ENCODE measurements at places on chromosomes 16 and 17.
A peak's percentile ranks its signal among the peaks of the same experiment; 100 is the strongest.

- no peak for DNase-seq
Measured at GRCh38 chr16:85759136-85759535, 8.2 kb upstream of the C16orf74 start.

DNA sequence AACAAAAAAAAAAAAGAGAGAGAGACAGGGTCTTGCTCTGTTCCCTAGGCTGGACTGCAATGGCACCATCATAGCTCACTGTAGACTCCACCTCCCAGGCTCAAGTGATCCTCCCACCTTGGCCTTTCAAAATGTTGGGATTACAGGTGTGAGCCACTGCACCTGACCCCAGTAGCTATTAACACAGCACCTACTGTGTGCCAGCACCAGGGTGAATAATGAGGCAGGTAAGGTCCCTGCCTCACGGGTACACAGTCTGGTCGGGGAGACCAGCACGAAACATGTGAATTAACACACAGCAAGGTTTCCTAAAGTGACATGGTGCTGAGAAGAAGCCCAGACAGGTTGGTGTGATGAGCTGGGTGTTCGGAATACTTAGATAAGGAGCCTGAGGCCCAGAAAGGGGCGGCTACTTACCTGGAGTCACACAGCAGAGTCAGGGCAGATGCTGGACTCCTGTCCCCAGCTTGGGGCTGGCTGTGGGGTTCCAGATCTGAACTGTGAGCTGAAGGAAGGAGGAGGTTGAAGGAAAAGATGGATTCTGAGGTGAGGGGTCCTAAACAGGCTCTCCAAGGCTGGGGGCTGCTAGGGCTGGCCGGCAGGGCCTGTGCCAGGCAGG, 10.5 kb upstream of the FBXL19 start:
- DNase-seq = no peak

- peak; percentile 78 for DNase-seq
Measured at GRCh38 chr16:89593841-89594240, 18.3 kb downstream of the CPNE7 start.

- no peak for DNase-seq
Measured at GRCh38 chr16:66223176-66223780, 143.2 kb upstream of the CDH5 start.

- DNase-seq = no peak
Measured at GRCh38 chr16:28191364-28191960, 20.3 kb downstream of the XPO6 start.

DNA sequence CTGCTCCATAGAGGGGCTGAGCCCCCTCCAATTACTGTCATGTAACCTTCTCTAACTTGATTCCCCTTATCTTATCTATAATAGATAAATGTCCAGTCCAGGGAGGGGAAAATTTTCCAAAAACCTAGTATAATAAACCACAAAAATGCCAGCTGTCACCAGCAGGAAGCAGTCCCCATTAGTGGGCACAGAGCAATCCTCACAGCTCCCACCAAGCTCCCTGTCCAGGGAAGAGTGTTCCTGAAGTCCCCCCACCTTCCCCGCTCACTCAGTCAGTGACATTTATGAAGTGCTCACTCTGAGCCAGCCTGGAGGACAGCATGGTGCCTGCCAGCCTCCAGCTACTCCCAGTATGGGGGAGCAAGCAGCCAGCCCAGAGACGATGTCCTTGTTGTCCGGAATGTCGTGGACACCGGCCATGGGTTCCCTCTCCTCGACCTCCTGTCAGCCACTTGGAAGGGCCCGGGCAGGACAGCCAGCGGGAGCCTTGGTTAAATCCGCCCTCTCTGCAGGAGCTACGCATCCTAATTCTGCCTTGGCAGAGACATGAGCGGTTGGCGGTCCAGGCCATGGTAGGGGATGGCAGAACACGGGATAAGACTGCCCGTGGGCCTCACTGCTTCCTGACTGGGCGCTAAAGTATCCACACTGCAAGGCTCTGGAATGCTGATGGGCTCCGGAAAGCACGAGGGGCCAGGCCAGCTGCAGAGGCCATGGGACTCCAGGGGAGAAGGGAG, 102.0 kb upstream of the CDH5 start:
- no peak for DNase-seq

DNA sequence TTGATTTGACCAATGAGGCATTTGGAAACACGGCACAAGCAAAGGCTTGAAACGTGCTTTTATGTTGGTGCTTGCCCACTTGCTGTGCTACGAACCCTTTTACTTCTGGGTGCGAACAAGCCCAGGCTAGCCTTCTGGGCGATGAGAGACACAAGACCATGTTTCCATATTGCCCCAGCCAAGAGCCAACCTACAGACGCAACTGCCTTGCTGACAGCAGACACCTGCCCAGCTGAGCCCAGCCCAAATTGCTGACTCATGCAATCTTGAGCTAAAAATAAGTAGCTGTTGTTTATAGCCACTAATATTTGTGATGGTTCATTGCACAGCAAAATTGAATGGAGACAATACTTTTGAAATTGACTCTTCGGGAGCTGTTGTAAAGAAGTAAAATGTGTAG, 464.5 kb downstream of the WWOX start:
- DNase-seq = no peak

DNA sequence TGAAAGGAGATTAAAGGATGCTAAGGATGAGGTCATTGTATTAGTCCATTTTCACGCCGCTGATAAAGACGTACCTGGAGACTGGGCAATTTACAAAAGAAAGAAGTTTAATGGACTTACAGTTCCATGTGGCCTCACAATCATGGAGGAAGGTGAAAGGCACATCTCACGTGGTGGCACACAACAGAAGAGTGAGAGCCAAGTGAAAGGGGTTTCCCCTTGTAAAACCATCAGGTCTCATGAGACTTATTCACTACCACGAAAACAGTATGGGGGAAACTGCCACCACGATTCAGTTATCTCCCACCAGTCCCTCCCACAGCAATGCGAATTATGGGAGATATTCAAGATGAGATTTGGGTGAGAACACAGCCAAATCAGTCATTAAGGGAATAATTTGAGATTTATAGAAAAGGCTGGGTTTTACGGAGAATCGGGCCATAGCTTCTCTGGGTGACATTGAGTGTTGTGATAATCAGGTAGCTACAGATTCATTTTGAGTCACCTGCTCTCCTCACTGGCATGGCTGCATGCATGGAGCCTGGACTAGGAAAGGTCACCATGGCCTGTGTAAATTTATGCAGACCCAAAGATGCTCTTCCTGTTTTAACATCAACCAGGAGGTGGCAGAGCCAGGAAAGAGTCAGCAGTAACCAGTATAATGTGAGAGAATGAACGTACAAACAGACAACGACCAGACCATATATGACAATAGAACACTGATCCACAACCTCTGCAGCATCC, 40.5 kb upstream of the DYNLRB2 start:
- DNase-seq = no peak

DNA sequence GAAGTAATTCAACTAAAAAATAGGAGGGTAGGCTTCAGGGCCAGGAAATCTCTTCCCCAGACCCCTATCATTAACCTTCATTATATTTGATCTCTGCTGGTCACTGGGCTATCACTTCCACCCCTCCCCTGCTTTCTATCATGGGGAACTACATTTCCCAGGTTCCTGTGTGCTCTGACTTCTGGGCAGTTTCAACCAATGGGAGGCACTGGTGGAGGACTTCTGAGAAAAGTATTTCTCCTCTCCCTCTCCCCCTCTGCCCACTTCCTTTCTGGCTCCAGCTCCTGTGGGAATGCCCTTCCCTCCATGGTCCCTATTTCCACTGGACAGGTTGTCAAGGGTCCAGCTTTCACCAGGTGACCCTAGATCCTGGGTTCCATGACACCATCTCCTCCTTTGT, 364.4 kb downstream of the C16orf95 start:
- DNase-seq = no peak

GRCh38 chr17:14389681-14390080, 88.8 kb downstream of the HS3ST3B1 start:
- no peak for DNase-seq

DNA sequence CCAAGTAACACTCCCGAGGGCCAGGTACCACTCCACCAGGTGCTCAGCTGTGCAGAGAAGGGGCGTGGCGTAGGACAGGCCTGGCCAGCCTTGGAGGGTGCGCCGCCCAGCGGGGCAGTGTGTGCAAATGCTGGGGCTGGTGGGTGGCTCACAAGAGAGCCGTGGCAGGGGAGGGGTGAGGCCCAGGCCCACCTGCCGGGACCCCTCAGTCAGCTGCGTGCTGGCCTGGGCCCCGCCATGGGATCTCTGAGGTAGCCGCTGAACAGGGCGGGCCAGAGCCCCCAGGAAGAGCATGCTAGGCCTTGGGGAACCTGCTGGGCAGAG, 8.8 kb downstream of the TPSG1 start:
- DNase-seq = no peak

DNA sequence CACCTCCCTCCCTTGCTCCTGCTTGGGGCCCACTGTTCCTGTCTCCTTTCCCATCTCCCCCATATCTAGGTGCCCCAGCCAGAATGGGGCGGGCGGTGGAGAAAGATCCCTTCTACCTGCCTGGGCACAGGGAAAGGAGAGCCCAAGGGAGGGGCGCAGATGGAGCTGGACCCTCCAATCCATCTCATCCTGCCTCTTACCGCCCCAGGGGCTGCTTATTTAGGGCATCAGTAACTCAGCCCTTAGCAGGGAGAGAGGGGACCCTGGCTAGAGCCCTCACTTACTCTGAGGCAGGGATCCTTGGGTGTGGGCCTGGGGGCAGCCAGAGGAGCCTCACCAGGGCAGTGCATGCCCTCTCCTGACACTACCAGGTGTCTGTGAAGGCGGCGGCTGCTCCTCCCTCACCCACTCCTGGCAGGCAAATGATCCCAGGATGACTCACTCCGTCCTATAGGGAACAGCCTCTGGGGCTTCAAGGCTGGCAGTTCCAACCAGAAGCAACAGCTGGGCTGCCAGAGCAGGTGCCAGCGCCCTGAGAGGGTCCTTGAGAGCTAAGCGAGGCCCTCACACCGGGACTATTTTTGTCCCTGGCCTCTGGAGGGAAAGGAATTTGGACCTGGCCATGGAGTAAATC, 16.3 kb upstream of the BCAR1 start:
- DNase-seq = no peak

DNA sequence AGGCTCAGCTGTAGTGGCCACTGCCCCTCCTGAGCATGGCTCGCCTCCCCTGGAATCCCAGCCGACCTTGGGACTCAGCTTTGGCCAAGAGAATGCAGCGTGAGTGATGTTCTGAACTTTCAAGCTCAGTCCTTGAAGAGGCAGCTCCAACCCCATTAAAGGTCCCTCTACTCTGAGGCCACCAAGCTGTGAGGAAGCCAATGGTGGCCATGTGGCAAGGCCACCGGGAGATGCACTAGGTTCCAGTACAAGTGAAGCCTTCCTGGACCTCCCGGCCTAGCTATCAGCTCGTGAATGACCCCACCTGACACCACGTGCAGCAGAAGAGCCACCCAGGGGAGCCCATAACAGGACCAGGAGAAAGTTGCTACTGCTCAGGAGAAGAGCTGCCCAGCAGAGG, 81.7 kb upstream of the GNG13 start:
- DNase-seq = no peak

GRCh38 chr17:40726919-40727318, 23.4 kb upstream of the KRT24 start:
- DNase-seq = no peak

- no peak for DNase-seq
Measured at GRCh38 chr16:2704166-2704982, 15.7 kb downstream of the PRSS27 start.

- DNase-seq = no peak
Measured at GRCh38 chr16:73095142-73095820, 47.4 kb upstream of the ZFHX3 start.

DNA sequence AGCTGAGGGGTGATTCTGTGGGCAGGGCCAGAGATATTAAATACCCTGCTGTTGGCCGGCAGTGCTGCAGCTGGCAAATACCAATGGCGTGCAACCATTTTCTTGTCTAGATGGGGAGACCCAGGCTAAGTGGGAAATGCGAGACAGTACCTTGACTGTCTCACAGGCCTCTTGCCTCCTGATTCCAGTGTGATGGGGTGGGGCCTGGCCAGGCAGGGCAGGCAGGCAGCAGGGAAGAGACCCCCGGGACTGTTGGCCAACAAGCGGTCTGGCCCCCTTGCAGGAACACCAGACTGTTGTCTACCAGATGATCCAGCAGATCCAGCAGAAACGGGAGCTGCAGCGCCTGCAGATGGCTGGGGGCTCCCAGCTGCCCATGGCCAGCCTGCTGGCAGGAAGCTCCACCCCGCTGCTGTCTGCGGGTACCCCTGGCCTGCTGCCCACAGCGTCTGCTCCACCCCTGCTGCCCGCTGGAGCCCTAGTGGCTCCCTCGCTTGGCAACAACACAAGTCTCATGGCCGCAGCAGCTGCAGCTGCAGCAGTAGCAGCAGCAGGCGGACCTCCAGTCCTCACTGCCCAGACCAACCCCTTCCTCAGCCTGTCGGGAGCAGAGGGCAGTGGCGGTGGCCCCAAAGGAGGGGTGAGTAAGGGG, 5.7 kb upstream of the CISD3 start:
- no peak for DNase-seq

- no peak for DNase-seq
Measured at GRCh38 chr16:74844041-74844980, 69.7 kb upstream of the FA2H start.

DNA sequence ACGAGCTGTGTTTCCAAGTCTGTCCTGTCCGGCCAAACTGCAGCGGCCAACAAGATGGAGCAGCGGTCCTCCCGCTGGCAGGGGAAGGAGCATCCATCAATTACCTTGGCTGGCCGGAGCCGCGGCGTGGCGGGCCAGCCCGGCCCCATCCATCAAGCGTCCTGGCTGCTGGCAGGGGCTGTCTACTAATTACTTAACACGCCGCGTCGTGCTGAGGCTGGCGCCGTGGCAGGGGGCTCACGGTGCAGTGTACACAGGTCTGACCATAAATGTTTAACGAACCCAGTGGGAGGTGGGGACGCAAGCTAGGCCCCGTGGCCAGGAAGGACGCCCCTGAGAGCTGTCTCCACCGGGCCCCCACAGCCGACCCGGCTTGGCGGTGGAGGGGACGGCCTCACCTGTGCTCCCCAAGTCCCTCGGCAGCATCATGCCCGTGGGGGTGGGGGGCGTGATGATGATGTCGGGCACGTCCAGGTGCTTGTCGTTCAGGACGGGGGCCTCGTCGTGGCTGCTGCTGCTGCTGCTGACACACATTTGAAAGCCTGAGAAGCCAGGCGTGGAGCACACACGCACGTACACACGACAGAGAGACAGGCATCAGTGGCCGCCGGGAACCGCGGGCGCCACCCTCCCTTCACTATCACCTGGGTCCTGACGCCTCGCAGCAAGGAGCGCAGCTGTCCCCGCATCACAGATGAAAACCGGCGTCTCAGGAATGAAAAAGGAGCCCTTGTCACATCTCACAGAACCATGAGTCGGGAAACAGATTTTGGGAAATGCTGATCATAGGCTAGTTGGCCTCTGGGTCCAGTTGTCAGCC, 21.2 kb upstream of the GINS2 start:
- DNase-seq = no peak

- no peak for DNase-seq
Measured at GRCh38 chr17:33112763-33113162, 121.1 kb downstream of the SPACA3 start.

DNA sequence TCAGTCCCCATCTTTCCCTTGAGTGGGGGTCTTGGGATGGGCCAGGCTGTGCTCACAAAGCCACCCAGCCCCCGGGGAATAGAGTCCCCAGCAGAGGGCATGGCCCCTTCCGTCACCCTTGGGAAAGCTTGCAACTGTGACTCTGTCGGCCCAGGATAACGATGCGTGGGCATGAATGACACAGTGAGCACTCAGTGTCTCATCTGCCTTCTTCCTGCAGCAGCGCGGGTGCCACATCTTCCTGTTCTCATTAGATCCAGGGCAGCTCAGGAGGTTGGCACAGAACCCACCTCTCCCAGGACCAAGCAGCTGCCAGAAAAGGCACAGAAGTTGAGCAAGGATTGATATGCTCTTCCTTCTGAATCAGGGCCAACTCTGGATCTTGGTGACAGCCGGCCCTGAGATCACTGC, 84.7 kb downstream of the MRC2 start:
- DNase-seq = no peak

- DNase-seq = no peak
Measured at GRCh38 chr16:49556606-49557446, 183.2 kb downstream of the C16orf78 start.

Data from central memory CD4-positive, alpha-beta T cell (primary cell).